Umbilical cord (tissue), 2 donors: ENCODE measurements at places on chromosomes 2 and 18. TPM values are rescaled to one million over a fixed set of nuclear protein-coding genes. Genes with fewer than 3 reads are reported as not detected.

- DNase-seq, result no peak
Measured at GRCh38 chr18:48034651-48035555, 104.4 kb upstream of the SMAD2 start.

DNA sequence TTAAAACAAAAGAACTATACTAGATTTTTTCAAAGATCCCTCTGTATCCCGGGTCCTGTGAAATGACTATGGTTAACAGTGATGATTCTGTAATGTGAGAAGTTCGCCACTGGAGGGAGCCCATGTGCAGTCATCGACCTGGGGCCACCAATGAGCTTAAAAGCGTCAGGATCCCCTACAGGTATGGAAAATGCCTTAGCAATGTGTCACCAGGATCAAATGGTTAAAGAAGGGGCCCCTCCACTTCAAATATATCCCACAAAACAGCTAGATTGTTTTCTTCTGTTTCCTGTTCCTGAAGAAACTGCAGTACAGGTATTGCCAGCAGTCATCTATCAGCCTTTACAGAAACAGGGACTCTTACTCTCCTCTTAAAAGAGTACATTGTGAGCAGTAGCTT, 15.3 kb downstream of the CHRNA1 start:
- DNase-seq, result peak; percentile 63

DNA sequence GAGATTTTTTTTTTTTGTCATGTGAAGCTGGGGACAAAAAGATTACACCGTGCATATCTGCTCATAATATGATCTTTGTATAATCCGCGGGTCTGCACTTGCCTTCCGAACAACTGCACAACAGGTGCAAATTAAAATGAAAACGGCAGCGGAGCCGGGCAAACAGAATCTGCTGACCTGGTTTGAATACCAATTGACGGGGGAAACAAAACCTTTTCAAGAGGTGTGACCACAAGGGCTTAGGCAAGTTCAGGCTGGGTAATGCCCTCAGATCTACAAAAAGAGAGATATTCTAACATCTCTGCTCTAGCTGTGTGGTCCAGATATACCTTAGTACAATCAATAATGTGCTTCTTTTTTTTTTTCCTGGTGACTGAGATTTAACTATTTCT, 88.5 kb downstream of the ZEB2 start:
- DNase-seq, result no peak

DNA sequence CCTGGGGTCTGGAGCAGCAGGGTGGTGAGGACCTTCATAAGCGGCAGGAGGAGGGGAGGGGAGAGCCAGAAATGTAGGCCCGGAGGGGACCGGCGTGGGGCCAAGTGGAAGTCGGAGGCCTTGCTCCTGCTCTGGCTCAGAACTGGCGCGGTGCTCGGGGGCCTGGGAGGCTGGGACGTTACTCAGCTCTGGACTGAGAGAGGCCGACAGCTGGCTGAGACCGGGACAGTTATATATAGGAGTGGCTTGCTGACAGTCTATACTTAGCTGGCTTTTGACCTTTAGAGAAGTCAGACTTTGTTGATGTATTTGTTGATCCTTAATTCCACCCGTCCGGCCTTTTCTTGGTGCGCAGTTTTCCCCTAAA, 15.7 kb downstream of the IGFBP5 start:
- no peak for DNase-seq

DNA sequence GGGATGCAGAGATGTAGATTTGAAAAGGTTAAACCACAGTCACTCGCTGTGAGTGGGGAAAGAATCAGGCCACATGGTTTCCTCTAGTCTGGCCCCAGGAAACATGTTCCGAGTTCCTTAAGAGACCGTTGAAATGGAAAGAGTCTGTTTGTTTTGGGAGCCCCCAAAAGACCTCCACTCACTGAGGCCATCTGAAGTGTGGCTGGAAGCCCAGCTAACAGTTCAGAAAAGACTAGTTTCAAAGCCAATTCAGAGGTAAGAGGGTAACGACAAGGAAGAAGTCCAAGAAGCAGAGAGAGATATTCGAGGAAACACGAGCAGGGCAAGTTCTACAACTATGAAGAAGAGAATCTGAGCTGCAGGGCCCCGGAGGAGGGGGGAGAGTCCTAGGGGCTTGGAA, 61.0 kb downstream of the APOB start:
- DNase-seq, result no peak

The AGXT gene
- 0.48 TPM for total RNA-seq

The LRATD1 gene
- 4.3 TPM for total RNA-seq

The SKA1 gene
- total RNA-seq, result 2.9 TPM
